ENCODE measurements at places on chromosomes 4 and X.

GRCh38 chr4:153622093-153622492 is 62.0 kb upstream of the TLR2 start:
- no peaks in the 10 kb centered on the region for H3K27me3 ChIP-seq
- no peaks in the 10 kb centered on the region for H3K4me1 ChIP-seq
- no peak overlapping the region for H3K4me3 ChIP-seq
- no peak overlapping the region for H3K27ac ChIP-seq
- peaks cover 19% of the 10 kb centered on the region for H3K36me3 ChIP-seq
- no peak for DNase-seq

GRCh38 chr4:54683616-54684346 is 26.0 kb downstream of the KIT start:
- H3K4me1 ChIP-seq = peaks cover 1% of the 10 kb centered on the region
- no peak overlapping the region for H3K27ac ChIP-seq
- no peaks in the 10 kb centered on the region for H3K27me3 ChIP-seq
- H3K4me3 ChIP-seq = no peak overlapping the region
- no peak for DNase-seq
- H3K36me3 ChIP-seq = no peaks in the 10 kb centered on the region

- no peaks in the 10 kb centered on the region for H3K27me3 ChIP-seq
- H3K27ac ChIP-seq = no peak overlapping the region
Measured at GRCh38 chr4:139241784-139242151, 38.3 kb downstream of the MGARP start.

GRCh38 chr4:156194896-156195295 is 241.2 kb upstream of the CTSO start:
- H3K4me3 ChIP-seq = no peak overlapping the region
- no peak for DNase-seq
- H3K27ac ChIP-seq = no peak overlapping the region

DNA sequence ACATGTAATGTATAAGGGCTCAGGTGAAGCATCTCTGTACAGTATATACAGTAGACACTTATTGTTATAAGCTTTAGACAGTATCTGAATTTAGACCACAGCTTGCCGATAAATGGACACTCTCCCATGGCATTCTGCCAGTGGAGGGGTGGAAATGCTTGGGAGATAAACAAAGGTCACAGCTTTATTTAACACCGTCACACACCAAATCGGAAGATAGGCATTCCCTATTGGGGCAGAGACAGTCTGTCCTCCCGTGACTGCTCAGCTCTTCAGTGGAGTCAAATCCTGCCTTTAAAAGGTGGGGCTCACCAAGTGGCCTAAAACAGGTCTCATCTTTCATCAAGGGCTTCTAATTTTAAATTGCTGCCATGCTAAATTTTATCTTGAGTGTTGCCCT is 178.8 kb downstream of the CAMK2D start:
- H3K27ac ChIP-seq = no peak overlapping the region
- H3K4me1 ChIP-seq = peaks cover 5% of the 10 kb centered on the region
- H3K27me3 ChIP-seq = no peaks in the 10 kb centered on the region
- DNase-seq = no peak
- no peak overlapping the region for H3K4me3 ChIP-seq

DNA sequence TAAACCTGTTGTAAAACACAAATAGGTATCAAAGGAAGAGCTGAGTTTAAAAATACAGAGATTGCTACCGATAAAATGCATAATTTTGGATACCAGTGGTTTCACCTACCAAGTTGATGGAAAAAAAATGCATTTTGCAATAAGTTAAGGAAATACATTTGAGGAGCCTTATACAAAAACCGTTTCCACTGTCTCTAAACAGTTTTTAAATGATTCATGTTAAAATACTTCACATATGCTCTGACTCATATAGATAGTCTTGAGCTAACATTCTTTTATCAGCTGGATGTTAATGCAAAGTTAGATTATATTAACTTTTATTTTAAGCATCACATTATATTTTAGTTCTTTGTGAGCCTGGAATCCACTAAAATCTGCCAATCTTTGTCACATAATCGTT is 50.6 kb upstream of the ANKRD17 start:
- H3K4me1 ChIP-seq = no peaks in the 10 kb centered on the region
- no peak overlapping the region for H3K27ac ChIP-seq
- H3K4me3 ChIP-seq = no peak overlapping the region
- H3K27me3 ChIP-seq = no peaks in the 10 kb centered on the region

GRCh38 chr4:82833696-82834313 is 35.2 kb upstream of the SCD5 start:
- DNase-seq = no peak
- H3K27ac ChIP-seq = no peak overlapping the region
- H3K27me3 ChIP-seq = no peaks in the 10 kb centered on the region
- 0 out of 2 replicates have a peak, but pooled peaks cover 4% of the 10 kb centered on the region for H3K36me3 ChIP-seq

GRCh38 chr4:5448221-5448620 is 260.1 kb downstream of the EVC2 start:
- H3K4me3 ChIP-seq = no peak overlapping the region
- H3K4me1 ChIP-seq = no peaks in the 10 kb centered on the region
- H3K27ac ChIP-seq = no peak overlapping the region
- no peaks in the 10 kb centered on the region for H3K27me3 ChIP-seq
- no peaks in the 10 kb centered on the region for H3K36me3 ChIP-seq
- DNase-seq = no peak

- no peak overlapping the region for H3K27ac ChIP-seq
- H3K36me3 ChIP-seq = no peaks in the 10 kb centered on the region
- DNase-seq = no peak
- H3K27me3 ChIP-seq = no peaks in the 10 kb centered on the region
- H3K4me3 ChIP-seq = no peak overlapping the region
Measured at GRCh38 chr4:125956276-125956675, 641.5 kb downstream of the FAT4 start.

DNA sequence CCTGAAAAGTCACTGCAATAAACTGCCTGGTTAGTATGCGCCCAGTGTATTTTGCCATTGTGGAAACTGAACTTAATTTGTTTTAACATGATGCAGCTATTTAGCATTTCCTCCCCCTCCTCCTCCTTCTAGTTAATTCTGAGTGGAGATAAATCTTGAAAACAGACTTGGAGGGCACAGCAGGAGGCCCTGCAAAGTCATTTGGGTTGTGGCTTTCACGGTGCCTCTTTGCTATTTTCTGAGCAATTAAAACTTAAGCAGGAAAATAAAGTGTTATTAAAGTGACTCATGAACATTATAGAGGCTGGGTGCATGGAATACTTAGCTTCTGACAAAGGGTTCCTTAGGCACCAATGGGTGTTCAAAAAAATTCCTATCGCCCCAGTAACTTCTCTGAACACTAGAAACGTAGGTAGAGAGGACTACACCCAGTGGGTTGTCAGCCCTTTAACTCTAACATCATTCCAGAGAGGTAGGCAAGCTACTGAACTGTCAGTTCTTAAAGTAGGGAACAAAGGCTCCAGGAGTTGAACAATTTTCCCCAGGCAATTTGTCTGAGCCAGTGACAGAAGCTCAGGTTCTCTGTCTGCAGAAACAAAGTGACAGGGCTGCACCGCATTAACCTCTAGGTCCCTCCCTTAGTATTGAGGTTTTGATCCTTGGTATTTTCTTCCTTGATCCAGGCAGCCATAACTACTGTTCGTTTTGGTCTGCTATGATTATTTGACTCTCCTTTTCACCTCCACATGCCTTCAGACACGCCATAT is 158.3 kb upstream of the KIT start:
- H3K27ac ChIP-seq = no peak overlapping the region
- no peak for DNase-seq
- H3K4me1 ChIP-seq = peaks cover 4% of the 10 kb centered on the region

DNA sequence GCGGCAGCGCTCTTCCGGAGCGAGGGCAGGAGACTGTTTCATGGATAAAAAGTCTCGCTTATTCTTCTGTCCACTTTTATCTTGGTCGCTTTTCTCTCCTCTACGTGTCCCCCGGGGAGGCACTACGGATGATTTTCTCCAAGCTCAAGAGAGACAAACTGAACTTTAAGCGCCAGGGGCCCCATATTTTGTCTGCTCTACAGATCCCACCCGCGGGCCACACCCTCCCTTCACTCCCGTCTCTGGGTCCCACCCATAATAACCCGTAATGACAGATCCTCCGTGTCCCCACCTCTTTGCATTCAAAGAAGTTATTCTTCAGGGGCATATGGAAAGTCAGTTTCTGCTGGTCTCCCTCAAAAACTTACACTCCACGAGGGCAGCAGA is at the start of gene CORIN:
Gene CORIN (minus strand): TSS at position 160 of the 387 bp plus-strand sequence. CDS start 118 bp downstream, at position 42.
- H3K4me1 ChIP-seq = 0 out of 2 replicates have a peak, but pooled peaks cover 3% of the 10 kb centered on the region
- DNase-seq = no peak
- H3K4me3 ChIP-seq = peak within 1 kb of the TSS; percentile 56
- H3K36me3 ChIP-seq = no peaks in the 10 kb centered on the region

GRCh38 chr4:55754754-55755350 is 64.7 kb upstream of the EXOC1L start:
- no peaks in the 10 kb centered on the region for H3K27me3 ChIP-seq
- no peaks in the 10 kb centered on the region for H3K4me1 ChIP-seq
- no peak for DNase-seq

GRCh38 chrX:153971124-153971449 is 531 bp downstream of the HCFC1 start:
- no peak overlapping the region for H3K27ac ChIP-seq
- peaks cover 8% of the 10 kb centered on the region for H3K4me1 ChIP-seq
- H3K36me3 ChIP-seq = no peaks in the 10 kb centered on the region
- peak overlapping the region; percentile 100 for H3K4me3 ChIP-seq

GRCh38 chr4:41324861-41325260 is 68.1 kb downstream of the UCHL1 start:
- no peaks in the 10 kb centered on the region for H3K36me3 ChIP-seq
- H3K4me3 ChIP-seq = no peak overlapping the region
- no peak for DNase-seq
- H3K4me1 ChIP-seq = peaks cover 2% of the 10 kb centered on the region
- no peak overlapping the region for H3K27ac ChIP-seq
- H3K27me3 ChIP-seq = no peaks in the 10 kb centered on the region

Data from iPS DF 6.9 (cell line).